Foreskin keratinocyte (primary cell): ENCODE measurements at places on chromosomes 6 and 20. TPM values are rescaled to one million over a fixed set of nuclear protein-coding genes. Genes with fewer than 3 reads are reported as not detected.

DNA sequence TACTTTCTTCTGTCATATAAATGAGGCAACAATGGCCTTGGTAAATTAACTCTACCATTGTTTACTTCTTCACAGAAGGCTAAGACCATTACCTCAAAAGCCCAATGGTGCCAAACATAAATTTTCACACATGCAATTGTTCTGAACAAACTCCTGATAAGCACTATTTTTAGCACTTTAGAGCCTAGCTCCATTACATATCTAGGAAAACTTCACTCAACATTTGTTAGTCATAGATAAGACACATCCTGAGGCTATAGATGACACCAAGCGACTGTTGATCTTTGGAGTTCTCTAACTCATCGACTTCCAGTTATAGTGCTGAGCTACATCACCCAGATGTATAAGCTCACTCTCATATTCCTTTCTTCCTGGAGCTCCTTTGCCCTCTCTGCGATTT, 245.9 kb downstream of the EYS start:
- no peak for DNase-seq

DNA sequence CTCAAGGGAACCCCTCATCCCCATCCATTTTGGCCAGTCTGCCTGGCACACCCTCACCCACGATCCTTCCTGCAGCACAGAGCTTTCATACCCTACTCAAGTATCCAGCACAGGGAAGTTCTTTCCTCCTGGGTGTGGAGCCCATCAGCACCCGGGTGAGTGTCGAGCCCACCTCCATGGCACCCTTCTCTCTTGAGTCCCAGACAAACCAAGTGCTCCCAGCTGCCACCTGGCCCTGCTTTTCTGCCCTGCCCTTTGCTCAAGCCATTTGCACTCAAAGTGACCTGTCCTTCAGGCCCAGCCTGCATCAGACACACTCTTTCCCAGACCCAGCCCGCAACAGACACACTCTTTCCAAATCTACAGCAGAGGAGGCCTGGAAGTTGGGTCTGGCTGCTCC, 257.2 kb downstream of the DLL1 start:
- DNase-seq: no peak

DNA sequence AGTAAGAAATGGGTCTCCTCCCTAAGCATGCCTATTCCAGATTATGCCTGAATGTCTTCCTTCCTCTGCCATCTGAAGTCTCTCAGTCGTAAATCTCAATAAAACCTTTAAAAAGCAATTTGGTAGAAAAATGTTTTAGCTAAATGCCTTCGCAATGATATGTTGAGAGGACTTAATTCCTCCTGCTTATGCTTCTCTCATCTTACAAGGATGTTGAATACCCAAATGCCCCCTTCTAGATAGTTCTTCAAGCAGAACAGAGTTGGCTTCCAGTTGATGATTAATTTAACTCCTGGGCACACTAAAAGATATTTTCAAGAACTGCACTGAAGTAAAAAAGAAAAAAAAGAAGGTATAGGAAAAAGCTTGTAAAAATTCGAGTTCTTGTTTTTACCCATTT, 275.0 kb upstream of the SPTLC3 start:
- no peak for DNase-seq

The GTF3C6 gene
- 88.6 and 88.8 TPM in 2 replicates for polyA plus RNA-seq

DNA sequence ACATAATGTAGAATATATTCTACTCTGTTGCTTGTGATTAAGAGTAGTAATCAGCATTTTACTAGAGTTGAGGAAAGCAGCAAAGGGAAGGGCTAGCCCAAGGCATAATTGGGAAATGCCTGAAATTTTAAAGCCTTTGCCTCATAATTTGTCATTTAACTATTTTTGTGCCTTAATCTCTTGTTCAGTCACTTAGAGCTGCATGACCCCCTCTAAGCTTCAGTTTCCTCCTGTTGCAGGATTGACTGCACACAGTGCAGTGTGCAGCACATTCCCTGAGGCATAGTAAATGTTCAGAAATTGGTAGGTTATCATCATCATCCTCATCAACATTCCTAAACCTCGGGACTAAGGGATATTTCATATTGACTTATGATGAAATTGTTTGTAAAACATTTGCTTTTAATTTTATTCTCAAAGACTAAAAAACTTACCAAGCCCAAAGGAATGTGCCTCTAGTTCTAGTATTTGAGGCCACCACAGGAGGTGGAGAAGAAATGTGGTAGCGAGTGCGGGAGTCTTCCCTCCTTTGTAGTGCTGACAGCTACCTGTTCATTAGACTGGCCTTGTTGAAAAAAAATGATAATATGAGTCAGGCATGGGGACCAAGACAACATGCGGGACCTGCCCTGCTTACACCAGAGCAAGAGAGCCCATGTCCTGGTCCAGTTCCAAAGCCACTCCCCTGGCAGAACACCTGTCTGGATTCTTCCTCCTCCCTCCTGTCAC, 14.8 kb upstream of the TENT5A start:
- no peak for DNase-seq

- DNase-seq: no peak
Measured at GRCh38 chr20:46994341-46994740, 99.7 kb downstream of the EYA2 start.

The BTN2A1 gene
- 5.9 and 6.4 TPM in 2 replicates for polyA plus RNA-seq

DNA sequence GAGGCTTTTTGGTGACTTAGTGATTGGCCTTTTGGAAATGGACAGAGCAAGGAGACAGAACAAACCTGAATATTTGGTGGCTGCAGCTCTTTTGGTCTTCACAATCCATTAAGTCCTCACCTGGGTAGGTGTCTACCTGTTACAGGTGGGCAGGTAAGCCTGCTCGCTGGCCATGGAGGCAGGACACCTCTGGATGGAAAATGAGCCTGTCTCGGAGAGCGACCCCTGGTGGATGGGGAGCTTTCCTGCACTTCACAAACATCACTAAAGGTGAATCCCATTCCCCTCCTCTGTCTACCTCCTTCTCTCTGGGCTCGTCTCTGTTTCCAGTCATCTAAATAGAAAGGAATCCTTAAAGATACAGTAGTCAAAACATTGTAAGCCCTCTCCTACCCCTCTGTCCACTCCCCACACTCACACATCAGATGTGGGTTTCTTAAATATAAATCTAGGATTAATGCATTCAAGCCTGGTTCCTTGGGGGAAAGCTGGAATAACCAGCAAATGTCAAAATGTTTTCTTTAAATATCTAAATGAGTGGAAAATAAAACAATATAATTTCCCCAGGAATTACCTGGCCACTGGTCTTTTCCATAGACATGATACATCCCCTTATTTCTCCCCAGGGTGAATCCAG, 304.9 kb downstream of the CDH26 start:
- DNase-seq: no peak
